SW 1271 (cell line): ENCODE measurements at places on chromosomes 3 and 15.

GRCh38 chr3:78242724-78243123 lies 1202.8 kb downstream of the ROBO2 start:
- no peak for DNase-seq

DNA sequence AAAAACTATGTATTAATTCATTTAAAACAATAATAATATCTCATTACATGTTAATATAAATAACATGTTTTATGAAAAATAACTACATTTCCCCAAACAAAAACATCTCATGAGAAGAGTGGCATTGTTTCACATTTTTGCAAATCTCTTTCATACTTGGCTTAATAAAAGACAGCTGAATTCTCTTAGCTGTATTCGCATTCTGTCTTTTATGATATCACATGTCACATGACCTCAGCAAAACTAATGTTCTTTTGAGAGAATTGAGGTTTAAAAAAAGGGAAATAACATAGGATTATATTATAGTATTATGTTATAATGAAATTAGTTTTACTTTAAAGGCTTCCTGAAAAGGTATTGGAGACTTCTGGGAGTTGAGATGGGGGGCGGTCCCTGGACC lies 48.4 kb upstream of the SPPL2A start:
- no peak for DNase-seq

- DNase-seq: no peak
These were observed 24.0 kb downstream of the AMOTL2 start for GRCh38 chr3:134350266-134350665.

GRCh38 chr3:136544532-136544931 lies 207.6 kb downstream of the STAG1 start:
- no peak for DNase-seq

DNA sequence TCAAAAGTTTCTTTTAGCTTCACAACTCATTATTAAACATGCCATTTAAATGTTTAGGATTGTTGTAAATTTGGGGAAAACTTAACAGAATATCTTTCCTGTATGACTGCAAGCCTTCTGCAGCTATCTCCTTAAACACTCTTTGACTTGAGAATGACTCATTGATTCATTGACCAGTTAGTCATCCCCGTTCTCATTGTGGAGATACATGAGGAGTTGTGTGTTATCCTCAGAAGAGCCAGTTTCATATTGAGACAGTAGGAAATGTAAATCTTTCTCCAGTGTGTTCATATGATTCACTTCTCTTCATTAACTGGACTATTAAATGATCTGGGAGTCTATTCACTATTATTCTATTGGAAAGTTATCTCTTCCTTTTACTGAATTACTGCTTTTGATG lies 83.0 kb downstream of the CRYGS start:
- no peak for DNase-seq

- no peak for DNase-seq
These were observed 15.8 kb downstream of the ABHD17C start for GRCh38 chr15:80710635-80711554.

DNA sequence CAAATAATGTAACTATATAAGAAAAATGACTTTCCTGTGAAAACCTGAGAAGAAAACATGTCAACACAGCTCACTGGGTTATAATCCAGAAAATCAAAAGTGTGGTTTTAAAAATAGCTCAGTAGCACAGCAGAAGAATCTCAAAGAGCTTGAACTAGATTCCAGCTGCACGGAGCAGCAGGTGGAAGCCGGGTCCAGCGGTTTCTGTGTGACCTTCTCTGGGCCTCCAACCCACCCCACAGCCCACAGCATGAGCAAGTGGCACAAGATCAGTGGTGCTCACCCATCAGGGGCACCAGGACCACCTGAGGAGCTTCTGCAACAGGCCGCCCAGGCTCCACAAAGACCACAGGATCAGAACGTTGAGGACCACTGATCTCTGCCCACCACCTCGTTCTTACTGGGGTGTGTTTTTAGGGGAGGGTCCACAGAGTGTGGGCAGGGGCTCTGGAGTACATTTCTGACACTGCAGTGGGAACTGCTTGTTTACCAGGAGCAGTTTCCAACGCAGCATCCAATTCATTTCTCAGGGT lies 23.2 kb downstream of the SLC41A3 start:
- no peak for DNase-seq

DNA sequence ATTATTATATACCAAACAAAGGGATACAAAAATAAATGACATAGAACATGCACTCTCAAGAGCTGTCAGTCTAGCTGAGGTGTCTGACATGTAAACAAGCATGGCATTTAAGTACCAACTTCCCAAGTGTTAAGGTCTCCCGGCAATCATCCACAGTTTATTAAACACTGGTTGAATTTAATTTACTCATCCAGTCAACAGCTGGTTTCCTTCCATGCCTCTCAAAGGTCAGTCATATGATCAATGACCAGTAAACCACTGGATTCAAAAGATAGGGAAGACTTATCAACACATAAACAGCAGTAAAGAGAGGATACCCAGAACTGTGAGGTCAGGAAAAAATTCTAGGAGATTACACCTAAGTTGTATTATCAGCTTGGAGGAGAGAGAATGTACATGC lies 80.4 kb downstream of the ADAM10 start:
- no peak for DNase-seq
